ENCODE measurements at places on chromosomes 6 and 20.
A peak's percentile ranks its signal among the peaks of the same experiment; 100 is the strongest.

DNA sequence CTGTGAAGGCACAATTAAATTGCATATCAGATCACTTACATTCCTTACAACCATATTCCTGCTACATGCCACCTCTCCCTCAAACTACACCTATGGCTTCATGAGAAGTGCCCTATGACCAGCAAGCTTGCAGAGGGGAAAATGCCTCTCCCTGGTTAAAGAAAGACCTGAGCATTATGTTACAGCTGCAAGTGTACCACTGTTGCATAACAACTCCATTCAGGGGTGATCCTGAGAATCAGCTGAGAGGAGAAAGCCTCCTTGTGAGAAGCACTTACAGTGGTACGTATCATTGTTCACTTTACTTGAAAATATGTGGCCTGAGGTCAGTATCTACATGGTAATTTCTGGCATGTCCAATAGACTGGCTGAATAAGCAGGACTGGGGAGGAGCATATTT lies 20.0 kb downstream of the PDSS2 start:
- DNase-seq, result no peak

DNA sequence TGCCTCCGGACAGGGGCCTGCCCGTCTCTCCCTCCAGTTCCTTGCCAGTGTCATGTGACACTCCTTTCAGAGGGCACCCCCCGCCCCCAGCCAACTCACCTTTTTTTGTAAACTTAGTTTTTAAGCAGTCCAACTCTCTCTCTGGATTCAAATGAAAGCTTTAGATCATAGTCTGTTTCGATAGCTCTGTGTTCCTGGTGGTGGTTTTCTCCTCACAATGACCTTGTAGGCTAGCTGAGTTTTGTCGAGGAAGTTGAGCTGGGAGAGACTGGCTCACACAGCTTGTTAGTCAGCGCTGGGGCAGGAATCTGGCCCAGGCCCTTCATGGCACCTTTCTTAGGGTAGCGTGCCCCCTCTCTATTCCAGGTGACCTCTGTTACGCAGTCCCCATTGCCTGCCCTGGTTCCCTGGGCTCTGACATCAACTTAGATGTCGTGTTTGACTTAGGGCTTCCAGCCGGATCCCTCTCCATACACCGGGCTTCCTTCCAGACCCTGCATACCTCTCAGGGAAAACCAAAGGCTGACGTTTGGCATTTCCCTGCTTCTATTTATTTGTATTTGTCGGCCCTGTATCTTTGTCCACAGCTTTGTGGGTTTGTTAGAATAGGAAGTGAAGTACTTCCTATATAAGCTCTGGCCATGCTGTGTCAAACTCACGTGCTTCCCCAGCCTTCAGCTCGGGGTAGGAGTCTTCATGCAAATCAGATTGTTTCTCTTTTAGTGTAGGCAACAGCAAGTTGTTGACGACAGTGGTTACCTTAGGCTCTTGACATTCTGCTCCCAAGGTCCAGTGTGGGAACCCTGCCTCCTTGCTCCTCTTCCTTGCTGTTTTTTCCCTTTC lies 12.7 kb downstream of the IGF2R start:
- DNase-seq, result peak; percentile 55

DNA sequence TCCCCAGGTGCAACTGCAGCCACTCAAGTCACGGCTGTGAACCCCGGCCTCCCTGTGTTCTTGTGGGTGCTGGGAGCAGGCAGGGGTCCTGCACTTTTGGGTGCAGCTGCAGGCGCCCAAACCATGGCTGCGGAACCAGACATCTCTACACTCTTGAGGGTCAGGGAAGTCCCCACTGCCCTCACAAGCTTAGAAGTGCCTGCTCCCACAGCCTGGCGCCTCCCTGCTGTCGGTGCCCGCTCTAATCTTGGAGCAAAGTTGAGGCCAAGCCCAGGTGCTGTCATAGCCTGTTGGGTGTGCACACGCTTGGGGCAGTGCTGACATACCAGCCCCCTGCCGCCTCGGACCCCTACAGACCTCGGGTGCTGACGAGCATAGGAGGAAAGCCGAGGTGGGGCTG lies 6.2 kb downstream of the DEFB132 start:
- no peak for DNase-seq

GRCh38 chr6:105609375-105609991 lies 206.6 kb upstream of the PREP start:
- no peak for DNase-seq

- no peak for DNase-seq
Measured at GRCh38 chr6:7392402-7392801, 2.8 kb downstream of the RIOK1 start.

- DNase-seq, result no peak
Measured at GRCh38 chr6:140153703-140154102, 779.3 kb upstream of the CITED2 start.

GRCh38 chr6:118865100-118865391 lies 28.9 kb upstream of the ASF1A start:
- no peak for DNase-seq

DNA sequence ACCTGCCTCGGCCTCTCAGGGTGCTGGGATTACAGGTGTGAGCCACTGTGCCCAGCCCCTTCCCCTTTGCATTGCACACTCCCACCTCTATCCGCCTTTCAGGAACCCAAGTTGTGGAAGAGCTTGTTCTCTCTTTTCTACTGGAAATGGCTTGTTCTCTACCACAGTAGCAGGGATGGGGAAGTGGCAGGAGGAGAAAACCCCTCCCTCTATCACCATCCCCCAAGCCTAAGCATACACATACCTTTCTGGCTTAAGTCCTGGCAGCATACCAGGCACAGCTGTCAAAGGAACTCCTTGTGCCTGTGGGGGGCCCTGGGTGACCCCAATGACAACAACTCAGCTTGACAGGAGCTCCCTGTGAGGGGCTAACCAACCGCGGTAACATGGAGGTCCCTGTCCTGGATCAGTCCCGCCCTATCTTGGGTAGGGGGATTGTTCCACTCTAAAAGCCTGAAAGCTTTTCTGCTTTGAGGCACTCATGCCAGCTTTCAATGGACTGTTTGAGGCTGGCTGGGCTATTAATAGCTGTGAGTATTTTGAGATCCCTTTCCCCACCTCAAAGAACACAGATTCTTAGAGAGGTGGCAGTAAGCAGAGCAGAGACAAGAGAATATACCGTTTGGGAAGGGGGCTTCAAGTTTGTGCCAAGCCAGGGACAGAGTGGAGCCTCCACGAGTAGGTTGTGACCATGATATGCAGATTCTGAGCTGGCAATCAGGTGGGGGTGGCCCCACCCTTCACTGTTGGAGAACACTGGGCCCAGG lies 2.3 kb downstream of the KLHDC3 start:
- DNase-seq, result no peak

DNA sequence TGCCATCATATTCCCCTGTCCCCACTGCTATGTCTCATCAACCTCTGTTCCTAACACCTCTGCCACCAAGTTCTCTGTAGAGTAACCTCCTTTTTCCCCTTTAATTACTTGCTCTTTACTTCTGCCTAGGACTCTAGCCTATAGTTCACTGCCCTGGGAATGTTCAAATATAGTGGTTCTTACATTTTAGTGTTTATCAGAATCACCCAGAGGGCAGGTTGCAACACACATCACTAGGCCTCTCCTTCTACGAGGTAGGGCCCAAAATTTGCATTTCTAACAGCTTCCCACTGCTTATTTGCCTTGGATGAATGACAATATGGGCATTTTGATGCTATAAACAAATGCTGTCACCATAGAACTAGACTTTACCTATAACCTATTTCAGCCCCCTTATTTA lies 23.1 kb upstream of the C6orf141 start:
- no peak for DNase-seq

DNA sequence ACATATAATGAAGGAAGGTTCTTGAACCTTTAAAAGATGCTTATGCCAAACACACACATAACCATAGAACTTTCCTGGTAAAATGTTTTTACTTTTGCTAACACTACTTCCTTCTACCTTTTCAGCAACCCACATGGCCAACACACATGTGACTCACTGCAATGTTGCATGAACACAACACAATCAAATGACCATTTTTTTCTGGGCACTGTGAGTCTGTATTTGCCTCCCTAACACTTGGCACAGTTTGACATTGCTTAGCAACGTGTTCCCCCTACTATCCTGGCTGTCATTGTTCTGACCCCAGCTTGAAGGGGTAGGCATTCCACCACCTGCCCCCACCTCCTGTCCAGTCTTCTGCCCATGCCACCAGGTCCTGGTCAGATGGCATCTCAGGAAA lies 204.8 kb upstream of the PRND start:
- DNase-seq, result no peak

DNA sequence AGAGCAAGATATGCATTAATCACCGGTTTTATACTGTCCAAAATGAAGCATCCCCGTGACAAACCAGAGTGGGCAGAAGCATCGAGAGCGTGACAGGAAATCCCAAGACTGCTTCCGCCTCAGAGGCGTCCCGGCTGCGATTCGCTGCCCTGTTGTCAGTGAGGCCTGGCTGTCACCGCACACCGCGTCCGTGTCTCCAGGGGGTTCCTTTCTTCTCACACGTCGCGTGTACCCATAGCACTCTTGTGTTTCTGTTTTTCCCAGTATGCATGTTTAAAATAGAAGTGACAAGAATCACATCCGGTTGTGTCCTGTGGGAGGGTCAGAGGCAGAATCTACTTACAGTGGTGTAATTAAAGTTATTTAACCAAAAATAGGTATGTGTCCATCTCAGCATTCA lies 8.3 kb upstream of the ADRM1 start:
- no peak for DNase-seq

- no peak for DNase-seq
Measured at GRCh38 chr20:41453010-41453950, 86.7 kb upstream of the EMILIN3 start.

- no peak for DNase-seq
Measured at GRCh38 chr6:139165324-139165723, 30.4 kb downstream of the HECA start.

- DNase-seq, result no peak
Measured at GRCh38 chr6:6651335-6651734, 62.8 kb downstream of the LY86 start.

DNA sequence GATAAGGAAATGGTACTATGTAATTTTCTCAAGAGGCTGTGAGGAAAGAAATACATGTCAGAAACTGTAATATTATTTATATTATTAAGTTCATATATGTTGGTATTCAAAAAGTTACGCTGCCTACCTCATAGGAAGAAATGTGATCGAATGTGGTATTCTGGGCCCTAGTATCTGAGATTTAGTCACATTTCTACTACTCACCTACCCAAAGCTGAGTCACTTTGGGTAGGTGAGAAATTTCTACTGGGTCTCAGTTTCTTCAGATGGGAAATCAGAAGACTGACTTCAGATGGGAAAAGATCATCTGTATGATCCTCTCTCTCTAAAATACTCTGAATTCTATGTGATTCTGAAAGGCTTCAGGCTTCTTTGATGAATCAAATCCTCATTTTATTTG lies 411.0 kb downstream of the SYNE1 start:
- no peak for DNase-seq

GRCh38 chr6:90715093-90715655 lies 128.3 kb upstream of the MAP3K7 start:
- DNase-seq, result no peak

DNA sequence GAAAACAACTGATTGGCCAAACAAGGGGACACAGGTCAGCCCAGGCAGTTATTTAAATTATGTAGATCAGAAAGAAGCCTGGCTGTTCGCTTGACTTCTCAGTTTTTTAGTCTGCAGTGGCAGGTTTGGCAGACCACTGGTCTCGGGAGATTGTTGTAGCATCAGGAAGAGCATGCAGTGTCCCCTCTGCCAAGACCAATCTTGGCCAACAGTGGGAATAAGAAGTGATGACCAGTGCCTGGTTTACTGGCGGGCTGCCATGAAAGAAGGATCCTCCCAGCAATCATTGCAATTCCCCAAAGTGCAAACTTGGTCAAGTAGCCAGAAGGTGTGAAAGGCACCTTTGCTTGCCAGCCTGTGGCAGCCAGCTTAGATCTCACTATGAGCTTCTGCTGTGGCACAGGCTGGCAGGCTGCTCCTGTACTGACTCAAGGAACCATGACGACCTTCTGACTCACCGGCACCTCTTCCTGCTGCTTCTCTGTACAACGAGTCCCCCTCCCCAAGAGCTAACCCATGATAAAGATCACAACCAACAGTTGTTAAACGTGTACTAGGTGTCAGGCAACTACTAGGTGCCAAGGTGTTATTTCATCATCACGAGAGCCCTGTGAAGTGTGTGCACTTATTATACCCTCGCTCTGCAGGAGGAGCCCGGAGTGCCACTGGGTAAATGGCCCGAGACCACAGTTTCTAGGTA lies 76.8 kb upstream of the DUSP22 start:
- peak; percentile 73 for DNase-seq

DNA sequence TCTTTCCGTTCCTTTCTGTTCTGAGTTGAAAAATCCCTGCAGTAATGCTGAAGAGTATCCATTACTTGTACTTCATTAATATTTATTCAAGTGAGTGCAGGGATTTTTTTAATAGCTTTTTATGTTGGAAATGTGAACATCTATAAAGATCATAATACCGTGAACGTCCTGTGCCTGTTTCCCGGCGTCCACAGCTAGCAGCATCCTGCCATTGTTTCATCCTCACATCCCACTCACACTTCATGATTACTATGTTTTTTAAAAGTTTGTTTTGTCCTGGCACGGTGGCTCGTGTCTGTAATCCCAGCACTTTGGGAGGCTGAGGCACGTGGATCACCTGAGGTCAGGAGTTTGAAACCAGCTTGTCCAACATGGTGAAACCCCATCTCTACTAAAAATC lies 54.3 kb downstream of the SASH1 start:
- DNase-seq, result no peak

- DNase-seq, result no peak
Measured at GRCh38 chr20:4946585-4946984, 54.7 kb downstream of the SLC23A2 start.
